GM20000 (cell line): ENCODE measurements at places on chromosomes 4 and X.

DNA sequence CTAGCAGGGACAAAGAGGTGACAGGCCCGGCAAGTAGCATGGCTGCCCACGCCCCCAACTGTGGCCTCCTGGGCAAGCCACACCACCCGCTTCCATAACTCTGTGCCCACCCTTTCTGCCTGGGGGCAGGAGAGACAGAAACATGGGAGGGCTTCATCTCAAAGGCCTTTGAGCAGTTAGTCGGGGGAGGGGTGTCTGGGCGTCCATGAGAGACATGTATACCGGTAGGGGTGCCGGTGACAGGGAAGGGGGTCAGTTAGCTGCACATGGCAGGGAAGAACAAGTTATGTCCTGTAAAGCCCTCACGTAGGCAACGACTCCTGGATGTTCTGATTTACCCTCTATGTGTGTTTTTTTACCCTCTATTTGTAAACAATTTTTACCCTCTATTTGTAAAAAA, 9.3 kb downstream of the PDZD4 start:
- no peak for DNase-seq

- DNase-seq: no peak
Measured at GRCh38 chrX:20995829-20996228, 378.4 kb upstream of the CNKSR2 start.

DNA sequence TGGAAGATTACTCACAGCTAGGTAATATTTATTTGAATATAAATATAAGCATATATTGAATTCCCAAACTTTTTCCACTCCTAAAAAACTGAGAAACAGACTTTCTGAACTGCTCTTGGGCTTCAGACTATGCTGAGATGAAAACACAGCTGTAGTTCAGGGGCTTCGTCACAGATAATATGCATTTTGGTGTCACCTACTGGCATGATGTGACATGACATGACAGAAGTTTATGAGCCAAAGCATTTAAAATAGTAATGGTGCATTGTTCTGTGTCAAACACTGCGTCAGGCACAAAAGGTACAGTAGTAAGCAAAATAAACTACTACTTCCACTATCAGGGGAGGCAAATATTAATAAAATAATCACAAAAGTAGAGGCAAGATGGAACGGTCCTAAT, 171.3 kb downstream of the BTC start:
- DNase-seq: peak; percentile 23

DNA sequence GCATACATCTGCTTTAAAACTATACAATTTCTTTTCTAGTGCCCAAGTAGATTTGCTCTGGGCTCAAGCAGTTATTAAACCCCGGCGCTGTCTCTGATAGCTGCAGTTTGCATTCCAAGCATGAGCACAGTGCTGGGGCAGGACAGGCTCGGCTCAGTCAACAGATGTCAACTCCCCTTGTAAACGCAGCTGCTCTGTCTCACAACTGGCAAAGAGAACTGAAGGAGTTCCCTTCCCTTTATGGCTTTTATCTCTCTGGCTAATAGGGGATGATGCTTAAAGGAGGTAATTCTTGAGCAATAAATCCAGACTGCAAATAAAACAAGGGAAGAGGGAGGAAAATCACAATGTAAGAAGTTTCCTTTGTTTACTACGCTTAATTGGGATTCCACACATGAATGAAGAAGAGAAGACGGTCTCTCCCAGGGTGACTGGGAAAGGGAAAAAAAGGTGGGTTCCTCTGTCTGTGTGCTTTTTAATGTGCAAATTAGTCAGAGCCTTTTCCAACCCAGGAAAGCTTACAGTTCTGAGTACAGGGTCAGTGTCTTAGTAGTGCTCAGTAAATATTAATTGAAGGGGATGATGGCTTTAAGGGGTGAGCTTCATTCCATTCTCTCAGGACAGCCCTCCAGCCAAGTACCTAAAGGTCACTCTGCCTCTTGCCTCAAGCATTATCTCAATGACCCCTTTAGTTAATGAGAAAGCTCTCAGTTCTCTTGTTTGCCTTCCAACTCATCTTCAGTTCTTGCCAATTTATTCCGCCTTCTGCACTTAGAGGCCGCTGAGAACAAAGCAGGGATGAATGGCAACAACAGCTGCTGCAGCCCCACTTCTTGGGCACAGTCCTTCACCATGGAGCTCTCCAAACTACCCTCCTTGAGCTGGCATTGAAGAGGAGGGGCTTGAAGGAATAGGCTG, 155.7 kb upstream of the JADE1 start:
- DNase-seq: no peak

DNA sequence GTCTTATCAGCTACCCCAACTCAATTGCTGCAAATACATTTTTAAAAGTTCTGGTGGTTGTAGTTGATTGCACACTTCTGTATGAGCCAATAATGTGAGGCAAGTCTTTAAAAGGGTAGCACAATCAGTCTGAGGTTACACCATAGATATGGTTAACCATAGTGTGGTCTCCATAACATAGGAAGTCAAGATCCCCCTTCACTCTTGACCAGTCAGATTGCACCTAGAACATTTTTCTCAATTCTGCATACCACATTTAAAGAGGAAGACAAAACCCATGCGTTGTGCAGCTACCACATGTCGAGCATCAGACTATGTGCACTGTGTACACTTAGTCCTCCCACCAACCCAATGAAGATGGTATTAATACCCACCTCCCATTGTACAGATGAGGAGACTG, 26.5 kb upstream of the CYBB start:
- DNase-seq: no peak

- DNase-seq: no peak
Measured at GRCh38 chr4:160877087-160877790, 1286.6 kb downstream of the FSTL5 start.

GRCh38 chr4:172202480-172203076, 389.4 kb downstream of the GALNTL6 start:
- DNase-seq: peak; percentile 18

- DNase-seq: no peak
Measured at GRCh38 chr4:86818841-86819240, 30.3 kb downstream of the SLC10A6 start.

- peak; percentile 20 for DNase-seq
Measured at GRCh38 chrX:102899940-102900916, 36.8 kb upstream of the RAB40AL start.

DNA sequence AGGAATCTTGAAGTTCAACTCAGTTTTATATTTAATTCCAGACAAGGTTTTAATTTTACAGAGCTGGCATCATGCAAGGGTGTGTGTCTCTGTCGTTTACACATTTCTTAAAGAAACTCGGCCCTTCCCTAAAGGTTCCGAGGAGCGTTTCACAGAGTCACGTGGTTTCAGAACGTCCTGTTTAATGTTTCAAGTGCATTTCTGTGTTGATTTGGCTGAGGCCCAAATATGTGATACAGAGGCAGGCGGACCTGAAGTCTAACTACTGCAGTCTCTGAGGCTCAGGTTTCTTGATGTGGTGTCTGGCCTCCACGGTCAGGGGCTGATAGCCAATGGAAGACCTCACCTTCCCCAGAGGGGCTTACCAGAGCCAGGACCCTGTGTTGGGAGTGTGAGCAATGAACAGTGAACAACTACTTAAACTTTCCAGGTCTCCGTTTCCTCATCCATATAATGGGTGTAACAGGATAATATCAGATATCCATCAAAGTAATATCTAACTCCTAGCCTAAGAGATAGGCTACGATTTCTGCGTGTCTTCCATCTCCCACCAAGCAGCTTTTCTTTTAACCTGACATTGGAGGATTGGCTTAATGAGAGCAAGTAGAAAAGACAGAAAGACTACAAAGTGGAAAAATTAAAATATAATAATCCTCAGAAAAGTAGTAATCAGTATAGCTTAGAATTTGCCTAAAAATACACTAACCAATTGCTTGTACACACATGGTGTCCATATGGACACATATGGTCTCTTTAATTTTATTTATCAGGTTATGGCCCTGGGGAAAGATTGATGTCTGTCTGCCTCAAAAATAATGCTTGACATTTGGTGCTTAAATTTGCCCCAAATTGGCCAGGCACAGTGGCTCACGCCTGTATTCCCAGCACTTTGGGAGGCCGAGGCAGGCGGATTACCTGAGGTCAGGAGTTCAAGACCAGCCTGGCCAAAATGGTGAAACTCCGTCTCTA, 50.0 kb upstream of the TRIM2 start:
- no peak for DNase-seq

GRCh38 chrX:10015723-10016518, 48.8 kb downstream of the CLDN34 start:
- DNase-seq: peak; percentile 44

DNA sequence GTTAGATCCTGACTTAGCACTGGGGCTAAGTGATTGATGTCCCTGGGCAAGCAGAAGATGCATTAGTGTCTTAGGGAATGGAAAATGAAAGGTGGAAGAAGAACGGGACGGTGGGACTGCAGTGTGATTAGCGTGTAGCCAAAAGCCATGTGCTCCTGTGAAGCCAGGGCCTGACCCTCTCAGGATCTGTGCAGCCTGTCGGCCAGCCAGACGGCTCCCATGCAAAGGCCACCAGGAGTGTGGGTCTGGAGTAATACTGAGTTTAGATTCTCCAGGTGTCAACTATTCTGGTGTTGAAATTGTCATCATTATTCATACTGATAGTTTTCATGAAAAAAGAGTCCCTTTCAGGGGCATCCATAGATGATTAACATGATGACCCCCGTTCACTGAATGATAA, 32.0 kb downstream of the REELD1 start:
- DNase-seq: no peak

DNA sequence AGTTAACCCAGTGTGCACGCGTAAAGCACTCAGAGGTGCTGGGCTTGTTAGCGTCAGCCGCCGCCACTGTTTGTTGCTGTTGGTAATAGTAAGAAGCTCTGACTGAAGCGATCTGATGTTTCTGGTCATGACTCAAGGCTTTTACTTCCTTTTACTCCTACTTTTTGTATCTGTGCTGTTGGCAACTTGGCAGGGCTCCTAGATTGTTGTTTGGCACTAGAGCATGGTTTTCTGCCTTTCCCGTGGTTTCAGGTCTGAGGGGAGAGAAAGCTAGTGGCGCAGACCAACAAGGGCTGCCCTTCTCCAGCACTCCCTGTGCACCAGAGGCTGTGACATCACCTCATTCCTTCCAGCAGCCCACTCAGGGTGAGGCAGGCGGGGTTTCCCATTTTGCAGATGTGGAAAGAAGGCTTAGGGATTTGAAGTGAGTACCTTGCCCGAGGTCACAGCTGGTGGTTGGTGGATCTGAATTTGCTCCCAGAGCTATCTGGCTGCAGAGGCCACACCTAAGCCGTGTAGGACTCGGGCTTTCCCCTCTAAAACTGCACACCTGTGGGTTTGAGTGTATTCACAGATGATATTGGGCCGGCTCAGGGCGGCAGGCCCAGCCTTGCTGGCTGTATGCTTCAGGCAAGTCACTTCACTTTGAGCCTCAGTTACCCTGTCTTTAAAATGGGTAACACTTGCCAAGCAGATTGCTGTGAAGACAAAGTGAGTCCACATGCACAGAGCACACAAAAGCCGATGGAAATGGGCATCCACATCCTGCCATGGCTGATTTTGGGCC, 51.2 kb upstream of the TADA2B start:
- DNase-seq: no peak

- DNase-seq: no peak
Measured at GRCh38 chr4:8035371-8035780, 95.7 kb upstream of the AFAP1 start.

DNA sequence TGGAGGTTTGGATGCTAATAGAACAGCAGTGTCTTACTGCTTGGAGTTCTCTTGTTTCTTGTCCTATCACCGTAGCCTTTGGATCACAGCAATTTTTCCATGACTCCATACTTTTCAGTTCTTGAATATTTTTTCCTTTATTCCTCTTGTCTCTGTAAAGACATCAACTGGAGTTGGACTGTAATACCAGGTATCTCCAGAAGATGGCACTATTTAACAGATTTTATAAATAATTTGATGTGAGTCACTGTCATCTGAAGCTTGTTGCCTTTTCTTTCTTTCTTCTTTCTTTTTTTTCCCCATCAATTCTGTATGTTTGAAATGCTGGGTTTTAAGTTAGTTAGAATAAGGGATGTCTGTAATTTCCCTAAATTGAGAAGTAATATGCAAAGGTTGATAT, 24.1 kb downstream of the HPRT1 start:
- no peak for DNase-seq

DNA sequence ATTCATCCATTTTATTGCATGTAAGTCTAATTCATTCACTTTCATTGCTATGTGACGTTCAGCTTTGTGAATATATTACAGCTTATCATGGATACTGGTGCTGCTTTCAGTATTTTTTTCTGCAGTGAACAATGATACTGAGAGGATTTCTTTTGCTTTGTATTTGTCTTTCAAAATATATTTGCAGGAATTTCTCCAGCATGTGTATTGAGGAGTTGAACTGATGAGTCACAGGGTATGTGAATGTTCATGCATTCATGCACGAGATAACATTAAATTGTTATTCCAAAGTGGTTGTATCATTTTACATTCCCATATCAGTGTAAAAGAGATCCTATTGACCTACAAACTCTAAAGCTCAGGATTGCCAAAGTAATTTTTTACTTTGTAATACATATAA, 283.8 kb upstream of the ARSJ start:
- DNase-seq: no peak

GRCh38 chr4:107792711-107793110, 32.0 kb upstream of the SGMS2 start:
- no peak for DNase-seq

GRCh38 chrX:6885396-6885795, 262.1 kb upstream of the STS start:
- no peak for DNase-seq

- no peak for DNase-seq
Measured at GRCh38 chr4:123064390-123064789, 142.0 kb upstream of the NUDT6 start.

GRCh38 chr4:110886270-110886669, 263.4 kb upstream of the PITX2 start:
- no peak for DNase-seq

- DNase-seq: no peak
Measured at GRCh38 chrX:131729295-131729694, 185.4 kb downstream of the OR13H1 start.

GRCh38 chr4:82517043-82517442, 44.7 kb downstream of the TMEM150C start:
- no peak for DNase-seq
